Iris pigment epithelial cell (primary cell): ENCODE measurements at places on chromosomes 6 and 20.

DNA sequence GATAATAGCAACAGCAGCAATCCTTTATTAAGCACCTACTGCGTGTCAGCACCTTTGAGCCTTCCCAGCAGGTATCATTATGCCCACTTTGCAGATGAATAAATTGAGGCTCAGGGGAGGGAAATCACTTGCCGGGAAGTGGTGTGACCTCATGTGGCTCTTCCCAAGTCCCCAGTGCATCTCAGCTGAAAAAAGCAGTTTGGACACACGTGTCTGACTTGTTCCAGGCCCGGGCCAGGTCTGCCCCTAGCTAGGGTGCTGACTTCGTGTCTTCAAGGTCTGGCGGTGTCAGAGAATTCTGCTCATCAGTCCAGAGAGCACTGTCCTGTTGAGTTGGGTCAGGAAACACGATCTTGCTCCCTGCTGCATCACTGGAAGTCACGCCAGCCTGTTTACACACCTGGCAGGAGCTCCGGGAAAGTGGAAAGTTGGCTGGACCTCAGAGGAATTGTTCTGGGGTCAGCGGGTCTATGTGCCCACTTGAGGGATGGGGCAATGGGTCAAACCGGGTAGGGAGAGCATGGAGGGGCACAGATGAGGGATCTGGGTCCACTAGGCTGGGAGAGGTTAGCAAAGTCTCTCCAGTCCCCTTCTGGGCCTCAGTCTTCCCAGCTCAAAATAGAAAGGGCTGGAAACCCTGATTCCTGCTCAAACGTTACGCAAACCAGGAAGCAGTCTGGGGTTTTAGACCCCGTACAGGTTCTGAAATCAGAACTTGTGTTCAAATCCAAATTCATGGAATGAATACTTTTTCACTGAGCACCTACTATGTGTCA, 10.5 kb downstream of the SLC13A3 start:
- DNase-seq = no peak

- peak; percentile 16 for DNase-seq
These were observed 100.9 kb upstream of the PMEPA1 start for GRCh38 chr20:57810511-57811373.

DNA sequence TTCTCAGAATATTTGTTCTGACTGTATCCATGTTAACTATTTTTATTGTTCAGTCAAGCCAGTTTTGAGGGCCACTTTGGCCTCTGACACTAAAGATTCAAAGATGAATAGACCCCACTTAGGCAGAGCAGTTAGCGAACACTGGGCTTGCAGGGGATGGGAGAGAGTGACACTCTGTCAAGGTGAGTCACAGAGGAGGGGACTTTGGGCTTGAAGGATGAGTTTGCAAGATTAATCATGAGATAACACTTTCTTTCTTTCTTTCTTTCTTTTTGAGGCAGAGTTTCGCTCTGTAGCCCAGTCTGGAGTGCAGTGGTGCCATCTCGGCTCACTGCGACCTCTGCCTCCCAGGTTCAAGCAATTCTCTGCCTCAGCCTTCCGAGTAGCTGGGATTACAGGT, 46.4 kb downstream of the SPATA2 start:
- no peak for DNase-seq

- DNase-seq = no peak
These were observed 73.7 kb downstream of the ZFAND3 start for GRCh38 chr6:37893257-37893656.

GRCh38 chr6:64482631-64483030, 847.0 kb downstream of the PHF3 start:
- DNase-seq = no peak
